ENCODE measurements at places on chromosomes 12 and 14.
A peak's percentile ranks its signal among the peaks of the same experiment; 100 is the strongest.

DNA sequence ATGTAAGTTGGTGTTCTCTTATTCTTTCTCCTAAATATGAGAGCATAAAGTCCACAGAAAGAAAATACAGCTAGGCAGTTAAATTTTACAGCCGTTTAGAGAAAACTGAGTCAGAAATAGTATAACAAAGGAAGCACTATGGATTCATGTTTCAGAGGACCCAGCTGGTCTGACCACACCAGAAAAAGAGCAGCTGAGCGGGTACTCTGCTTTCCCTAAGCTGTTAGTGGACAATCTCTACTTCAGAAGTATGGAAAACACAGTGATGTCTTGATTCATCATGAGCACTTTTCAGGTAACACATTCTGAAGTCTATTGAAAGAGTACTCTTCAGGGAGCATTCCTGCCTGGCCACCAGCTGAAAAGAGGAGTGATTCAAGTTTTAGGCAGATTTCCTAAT, 12.4 kb downstream of the PPM1H start:
- DNase-seq: no peak

DNA sequence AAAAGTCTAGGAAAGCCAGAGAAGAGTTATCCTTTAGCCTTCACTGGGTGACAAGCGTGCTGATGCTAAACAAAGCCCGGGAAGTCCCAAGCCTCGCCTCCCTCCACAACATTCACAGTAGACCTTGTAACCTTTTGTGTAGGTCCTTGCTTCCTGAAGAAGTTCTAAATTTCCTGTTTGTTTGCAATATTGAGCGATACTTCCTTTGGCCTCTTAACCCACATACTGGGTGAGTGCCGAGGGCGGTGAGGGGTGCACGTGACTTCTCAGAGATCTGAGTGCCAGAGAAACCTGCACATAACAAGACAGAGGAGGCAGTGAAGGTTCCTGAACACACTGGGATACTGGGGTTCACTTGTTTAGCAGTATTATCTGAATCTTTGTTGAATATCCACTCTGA, 134.3 kb downstream of the PLXNC1 start:
- DNase-seq: peak; percentile 67

DNA sequence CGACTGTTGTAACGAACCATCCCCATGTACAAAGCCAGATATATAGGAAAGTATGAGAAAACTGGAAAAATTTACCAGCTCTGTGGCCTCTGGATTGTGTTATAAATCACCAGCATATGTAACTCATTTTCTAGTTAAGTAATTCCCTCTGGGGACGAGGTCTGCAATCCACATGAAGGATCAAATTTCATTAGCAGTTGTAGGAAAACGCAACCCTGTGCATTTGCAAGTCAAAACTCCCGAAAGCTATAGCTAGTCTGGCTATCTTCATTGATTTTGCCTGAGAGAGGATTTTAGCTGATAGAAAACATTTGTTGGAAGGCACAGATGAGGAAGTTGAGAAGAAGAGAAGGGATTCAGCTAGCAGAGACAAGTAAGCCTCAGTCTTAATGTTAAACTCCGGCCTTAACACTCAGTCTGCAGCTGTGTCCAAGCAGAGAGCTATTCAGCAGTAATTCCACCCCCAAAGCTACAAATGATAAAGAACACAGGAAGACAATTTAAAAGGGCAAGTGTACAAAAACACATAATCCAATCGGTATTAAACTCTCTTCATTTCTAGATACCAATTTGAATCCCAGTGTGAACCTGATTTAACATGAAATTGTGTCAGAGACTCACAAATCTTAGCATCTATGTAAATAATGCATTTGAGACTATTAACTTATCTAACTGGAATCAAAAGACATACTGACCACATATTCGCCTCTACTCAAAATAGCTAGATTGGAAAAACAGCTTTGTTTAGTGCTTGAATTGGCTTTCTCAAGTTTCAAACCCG, 54.2 kb upstream of the CERS5 start:
- DNase-seq: peak; percentile 4

- DNase-seq: no peak
These were observed 4.8 kb upstream of the HVCN1 start for GRCh38 chr12:110693731-110694130.

- no peak for DNase-seq
These were observed 18.2 kb downstream of the AK7 start for GRCh38 chr14:96410119-96410518.

DNA sequence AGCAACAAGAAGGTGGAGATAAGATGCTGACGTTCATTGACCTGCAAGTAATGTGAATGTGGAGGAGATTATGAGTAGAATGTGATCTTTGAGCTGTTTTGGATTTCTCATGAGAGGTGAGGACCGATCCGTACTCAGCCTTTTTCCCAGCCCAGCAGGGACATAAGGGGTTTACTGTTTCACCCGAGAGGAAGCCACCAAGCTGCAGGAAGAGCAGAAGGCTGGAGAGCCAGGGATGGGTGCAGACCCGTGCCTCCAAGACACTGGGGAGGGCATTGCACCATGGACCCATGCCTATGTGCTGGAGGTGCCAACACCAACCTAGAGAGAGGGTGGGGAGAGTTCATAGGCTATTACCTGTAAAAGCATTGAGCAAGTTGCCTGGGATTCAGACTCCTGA, 206.0 kb upstream of the DIO3 start:
- DNase-seq: no peak

DNA sequence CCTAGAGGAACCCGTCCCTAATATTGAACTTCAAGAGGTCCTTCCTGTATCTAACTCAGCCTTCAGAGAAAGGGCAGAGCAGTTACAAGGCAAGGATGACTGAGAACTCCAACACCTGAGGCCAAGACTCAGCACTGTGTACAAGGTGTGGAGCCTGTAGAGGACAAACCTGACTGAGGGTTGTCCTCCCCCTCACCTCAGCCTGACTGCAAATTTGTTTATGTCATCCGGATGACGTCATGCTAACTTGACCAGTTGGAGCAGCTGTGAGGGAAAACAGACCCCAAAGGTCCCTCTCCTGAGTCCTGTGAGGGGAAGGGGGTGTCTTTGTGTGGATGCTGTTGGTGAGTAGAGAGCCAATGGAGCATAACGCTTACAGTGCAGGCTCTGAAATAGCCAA, 4.3 kb downstream of the CRACR2A start:
- no peak for DNase-seq

DNA sequence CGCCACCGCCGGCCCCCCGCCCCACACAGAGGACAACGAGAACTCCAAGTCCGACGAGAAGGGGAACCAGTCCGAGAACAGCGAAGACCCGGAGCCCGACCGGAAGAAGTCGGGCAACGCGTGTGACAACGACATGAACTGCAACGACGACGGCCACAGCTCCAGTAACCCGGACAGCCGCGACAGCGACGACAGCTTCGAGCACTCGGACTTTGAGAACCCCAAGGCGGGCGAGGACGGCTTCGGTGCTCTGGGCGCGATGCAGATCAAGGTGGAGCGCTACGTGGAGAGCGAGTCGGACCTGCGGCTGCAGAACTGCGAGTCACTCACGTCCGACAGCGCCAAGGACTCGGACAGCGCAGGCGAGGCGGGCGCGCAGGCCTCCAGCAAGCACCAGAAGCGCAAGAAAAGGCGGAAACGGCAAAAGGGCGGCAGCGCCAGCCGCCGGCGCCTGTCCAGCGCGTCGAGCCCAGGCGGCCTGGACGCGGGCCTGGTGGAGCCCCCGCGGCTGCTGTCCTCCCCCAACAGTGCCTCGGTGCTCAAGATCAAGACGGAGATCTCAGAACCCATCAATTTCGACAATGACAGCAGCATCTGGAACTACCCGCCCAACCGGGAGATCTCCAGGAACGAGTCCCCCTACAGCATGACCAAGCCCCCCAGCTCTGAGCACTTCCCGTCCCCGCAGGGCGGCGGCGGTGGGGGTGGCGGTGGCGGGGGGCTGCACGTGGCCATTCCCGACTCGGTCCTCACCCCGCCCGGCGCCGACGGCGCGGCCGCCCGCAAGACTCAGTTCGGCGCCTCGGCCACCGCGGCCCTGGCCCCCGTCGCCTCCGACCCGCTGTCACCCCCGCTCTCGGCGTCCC, 150.9 kb downstream of the EGLN3 start:
- DNase-seq: no peak

- DNase-seq: no peak
These were observed 64.0 kb upstream of the ARHGAP5 start for GRCh38 chr14:32013083-32013482.

All from CD4-positive, alpha-beta T cell treated with Interleukin-6 at 100 ng/mL for 8 hours (primary cell).